ENCODE measurements at places on chromosomes 6 and 20.

- no peak for DNase-seq
Measured at GRCh38 chr6:140660295-140660694, 1285.8 kb upstream of the CITED2 start.

DNA sequence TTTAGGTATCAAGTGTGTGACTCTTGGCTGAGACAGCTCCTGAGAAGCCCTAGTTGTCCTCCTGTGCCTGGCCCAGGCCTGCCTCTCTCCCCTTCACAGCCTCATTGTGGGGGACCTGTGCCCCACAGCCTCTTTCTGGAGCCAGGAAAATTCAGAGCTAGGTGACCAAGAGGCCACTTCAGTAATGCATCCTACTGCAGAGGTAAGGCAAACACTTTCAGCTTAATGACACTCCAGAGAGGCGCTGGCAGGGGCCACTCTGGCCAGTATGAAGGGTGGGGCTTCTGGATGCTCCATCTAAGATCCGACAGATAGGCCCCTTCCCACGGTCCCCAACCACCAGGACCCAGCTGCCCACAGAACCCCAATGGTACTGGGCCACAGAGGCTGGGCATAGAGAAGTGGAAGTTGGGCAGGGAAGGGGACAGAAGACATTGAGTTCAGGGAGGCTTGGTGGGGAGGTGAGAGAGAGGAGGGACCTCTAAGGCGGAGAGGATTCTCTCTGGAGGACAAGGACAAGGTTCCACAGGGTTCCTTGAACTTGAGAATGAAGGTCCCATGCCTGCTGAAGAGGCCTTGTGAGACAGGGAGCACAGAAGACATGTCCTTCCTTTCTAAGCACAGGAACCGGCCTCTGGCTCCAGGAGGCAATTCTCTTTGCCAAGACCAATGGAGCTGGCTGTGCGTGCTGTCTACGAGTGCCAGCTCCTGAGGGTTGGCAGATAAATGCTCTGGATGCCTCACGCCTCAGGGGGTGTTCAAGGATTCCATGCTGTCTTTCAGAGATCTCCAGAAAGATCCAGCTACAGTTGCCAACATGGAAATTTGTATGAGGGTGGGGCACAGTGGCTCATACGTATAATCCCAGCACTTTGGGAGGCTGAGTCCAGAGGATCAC, 46.4 kb upstream of the TGM2 start:
- no peak for DNase-seq

DNA sequence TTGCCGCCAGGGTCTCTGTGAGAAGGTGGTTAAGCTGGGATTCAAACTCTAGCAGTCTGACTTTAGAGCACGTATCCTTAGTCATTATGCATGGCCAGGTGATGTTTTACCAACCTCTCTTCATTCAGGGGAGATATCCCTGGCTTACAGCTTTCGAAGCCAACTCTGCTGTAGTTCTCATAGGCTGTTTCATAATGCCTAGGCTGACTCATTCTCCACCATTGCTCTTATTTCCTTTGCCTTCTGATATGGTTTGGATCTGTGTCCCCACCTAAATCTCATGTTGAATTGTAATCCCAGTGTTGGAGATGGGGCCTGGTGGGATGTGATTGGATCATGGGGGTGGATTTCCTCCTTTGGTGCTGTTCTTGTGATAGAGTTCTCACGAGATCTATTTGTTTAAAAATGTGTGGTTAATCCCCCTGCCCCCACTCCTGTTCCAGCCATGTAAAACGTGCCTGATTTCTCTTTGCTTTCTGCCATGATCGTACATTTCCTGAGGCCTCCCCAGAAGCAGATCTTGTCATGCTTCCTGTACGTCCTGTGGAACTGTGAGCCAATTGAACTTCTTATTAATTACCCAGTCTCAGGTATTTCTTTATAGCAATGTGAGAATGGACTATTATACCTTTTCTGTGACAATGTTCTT, 94.6 kb upstream of the MAN1A1 start:
- DNase-seq = no peak

- DNase-seq = no peak
Measured at GRCh38 chr6:76451926-76452709, 379.7 kb upstream of the IMPG1 start.

DNA sequence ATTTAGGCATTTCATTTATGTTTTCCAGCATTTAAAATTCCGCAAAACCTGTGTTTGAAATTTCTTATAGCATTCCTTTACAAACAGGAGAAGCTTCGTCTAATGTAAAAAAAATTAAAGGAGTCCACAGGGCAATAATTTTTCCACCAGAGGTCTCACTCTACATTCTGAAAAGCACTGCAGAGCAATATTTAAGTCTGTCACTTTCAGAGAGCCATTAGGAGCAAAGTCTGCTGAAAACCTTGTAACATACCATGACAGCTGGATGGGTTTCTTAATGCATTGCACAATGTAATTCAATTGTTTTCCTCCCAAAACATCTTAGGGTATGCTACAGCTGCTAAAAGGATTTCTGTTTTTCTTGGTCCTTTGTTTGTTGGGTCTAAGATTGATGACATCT, 18.0 kb downstream of the BAG2 start:
- DNase-seq = no peak

All from activated T-cell treated with anti-CD3 and anti-CD28 coated beads for 1 hour (primary cell).